ENCODE measurements at places on chromosomes 12 and 14.

DNA sequence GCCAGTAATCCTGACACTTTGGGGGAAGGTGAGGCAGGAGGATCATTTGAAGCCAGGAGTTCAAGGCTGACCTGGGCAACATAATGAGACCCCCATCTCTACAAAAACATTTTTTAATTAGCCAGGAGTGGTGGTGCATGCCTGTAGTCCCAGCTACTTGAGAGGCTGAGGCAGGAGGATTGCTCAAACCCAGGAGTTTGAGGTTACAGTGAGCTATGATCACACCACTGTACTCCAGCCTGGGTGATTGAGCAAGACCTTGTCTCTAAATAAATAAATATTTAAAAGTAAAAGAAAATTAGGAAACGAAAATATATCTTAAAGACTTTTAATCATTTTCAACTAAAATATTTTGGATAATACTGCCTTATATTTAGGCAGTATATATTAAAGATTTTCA lies 25.9 kb downstream of the CKB start:
- DNase-seq, result no peak

- DNase-seq, result no peak
These were observed 284.3 kb downstream of the RAD51B start for GRCh38 chr14:68103853-68104252.

DNA sequence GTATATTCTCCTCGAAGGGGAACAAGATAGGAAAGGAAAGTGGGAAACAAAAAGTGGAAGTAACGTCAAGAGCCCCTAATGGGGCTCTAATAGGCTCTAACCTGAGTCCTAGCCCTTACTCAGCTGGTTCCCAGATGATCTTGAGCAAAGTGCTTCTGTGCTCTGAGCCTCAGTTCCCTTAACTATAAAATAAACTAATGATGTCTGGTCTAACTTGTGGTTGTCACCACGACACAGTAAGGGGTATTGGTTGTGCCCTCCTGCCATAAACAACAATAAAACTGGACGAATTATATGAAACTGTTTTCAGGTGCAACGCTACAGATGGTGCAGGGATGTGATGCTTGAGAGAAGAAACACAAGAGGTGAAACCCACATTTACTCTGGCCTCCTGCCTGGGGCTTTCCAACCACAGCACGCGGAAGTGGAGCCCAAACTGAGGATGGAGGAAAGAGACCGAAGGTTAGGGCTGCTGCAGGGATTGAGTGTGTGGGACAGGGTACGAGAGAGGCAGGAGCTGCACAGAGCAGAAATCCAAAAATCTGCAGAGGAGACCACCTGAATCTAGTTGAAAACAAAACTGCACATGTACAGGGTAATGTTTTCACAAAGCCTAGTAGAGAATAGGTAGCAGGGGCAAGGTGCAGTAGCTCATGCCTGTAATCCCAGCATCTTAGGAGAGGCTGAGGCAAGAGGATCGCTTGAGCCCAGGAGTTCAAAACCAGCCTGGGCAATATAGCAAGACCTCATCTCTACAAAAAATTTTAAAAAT lies 45.6 kb upstream of the BCL2L14 start:
- no peak for DNase-seq

GRCh38 chr12:14776236-14776961 lies 26.9 kb downstream of the WBP11 start:
- DNase-seq, result no peak

DNA sequence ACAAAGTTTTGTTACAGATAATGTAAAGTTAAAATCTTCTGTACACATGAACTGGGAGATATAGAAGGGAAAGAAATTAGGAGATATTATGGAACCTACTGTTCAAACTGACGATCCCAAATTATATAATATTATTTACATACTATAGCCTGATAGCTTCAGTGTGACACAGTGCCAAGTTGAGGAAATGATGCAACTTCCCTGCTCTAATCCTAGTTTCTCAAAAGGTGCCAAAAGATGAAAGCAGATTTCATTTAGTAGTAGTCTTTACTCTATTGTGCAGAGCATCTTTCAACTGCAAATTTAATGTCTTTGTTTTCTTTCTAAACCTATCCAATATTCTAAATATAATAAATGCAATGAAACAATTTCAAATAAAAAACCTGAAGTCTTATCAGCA lies 46.9 kb downstream of the COCH start:
- no peak for DNase-seq

DNA sequence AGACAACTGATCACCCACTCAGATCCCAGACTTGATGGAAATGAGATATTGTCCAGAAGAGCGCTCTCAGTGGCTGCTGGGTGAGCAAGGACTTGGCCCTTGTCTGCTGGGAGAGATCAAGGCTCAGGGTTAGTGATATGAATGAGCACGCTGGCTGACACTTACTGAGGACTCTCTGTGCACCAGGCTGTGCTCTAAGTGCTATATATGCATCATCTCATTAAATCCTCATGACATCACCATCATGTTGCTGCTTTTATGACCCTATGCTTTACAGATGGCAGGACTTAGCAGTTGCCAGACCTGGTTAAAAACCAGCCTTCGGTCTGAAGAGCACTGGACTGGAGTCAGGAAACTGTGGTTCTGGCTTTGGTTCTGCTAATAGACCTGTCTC lies 260.9 kb downstream of the VRK1 start:
- DNase-seq, result no peak

GRCh38 chr12:58026897-58027891 lies 85.8 kb downstream of the ATP23 start:
- no peak for DNase-seq

GRCh38 chr14:93083917-93084316 lies 31.8 kb downstream of the ITPK1 start:
- DNase-seq, result no peak

DNA sequence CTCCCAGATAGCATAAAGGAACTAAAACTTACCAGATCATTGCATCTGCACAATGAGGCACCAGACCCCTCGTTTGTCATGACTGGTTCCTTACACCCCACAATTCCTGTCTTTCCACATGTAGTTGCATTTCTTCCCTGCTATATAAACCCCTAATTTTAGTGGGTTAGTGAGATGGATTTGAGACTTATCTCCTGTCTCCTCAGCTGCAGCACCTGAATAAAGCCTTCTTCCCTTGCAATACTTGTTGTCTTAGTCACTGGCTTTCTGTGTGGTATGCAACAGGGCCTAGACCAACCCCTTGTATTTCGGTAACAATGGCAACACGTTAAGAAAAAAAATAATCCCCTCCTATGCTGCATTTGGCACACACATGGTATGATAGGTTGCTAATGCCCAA lies 13.0 kb downstream of the NUP37 start:
- DNase-seq, result no peak

GRCh38 chr14:67453575-67454300 lies 34.8 kb downstream of the TMEM229B start:
- no peak for DNase-seq
